ENCODE measurements at places on chromosomes 12 and 14.
A peak's percentile ranks its signal among the peaks of the same experiment; 100 is the strongest.

- DNase-seq = no peak
These were observed 2.3 kb downstream of the VWF start for GRCh38 chr12:6122201-6122600.

GRCh38 chr12:109696485-109697269, 16.9 kb upstream of the FAM222A start:
- DNase-seq = no peak

DNA sequence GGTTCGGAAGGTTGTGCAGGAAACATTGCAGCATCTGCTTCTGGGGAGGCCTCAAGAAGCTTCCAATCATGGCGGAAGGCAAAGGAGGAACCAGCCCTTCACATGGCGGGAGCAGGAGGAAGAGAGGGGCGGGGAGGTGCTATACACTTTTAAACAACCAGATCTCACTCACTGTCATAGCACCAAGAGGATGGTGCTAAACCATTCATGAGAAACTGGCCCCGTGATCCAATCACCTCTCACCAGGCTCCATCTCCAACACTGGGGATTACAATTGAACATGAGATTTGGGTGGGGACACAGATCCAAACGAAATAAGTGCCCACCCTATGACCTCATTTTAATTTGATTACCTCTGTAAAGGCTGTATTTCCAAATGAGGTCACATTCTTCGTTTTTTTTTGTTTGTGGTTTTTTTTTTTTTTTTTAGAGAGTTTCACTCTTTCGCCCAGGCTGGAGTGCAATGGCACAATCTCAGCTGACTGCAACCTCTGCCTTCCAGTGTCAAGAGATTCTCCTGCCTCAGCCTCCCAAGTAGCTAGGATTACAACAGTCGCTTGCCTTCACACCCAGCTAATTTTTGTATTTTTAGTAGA, 11.4 kb upstream of the ORAI1 start:
- no peak for DNase-seq

- peak; percentile 62 for DNase-seq
These were observed 185.6 kb upstream of the ARID2 start for GRCh38 chr12:45543887-45544286.

GRCh38 chr12:22481547-22482104, 62.7 kb downstream of the C2CD5 start:
- no peak for DNase-seq

GRCh38 chr12:88753066-88753465, 172.8 kb upstream of the KITLG start:
- DNase-seq = peak; percentile 41
